ENCODE measurements at places on chromosomes 5 and 9.

- no peak for DNase-seq
Measured at GRCh38 chr5:60883229-60883628, 39.2 kb upstream of the ELOVL7 start.

DNA sequence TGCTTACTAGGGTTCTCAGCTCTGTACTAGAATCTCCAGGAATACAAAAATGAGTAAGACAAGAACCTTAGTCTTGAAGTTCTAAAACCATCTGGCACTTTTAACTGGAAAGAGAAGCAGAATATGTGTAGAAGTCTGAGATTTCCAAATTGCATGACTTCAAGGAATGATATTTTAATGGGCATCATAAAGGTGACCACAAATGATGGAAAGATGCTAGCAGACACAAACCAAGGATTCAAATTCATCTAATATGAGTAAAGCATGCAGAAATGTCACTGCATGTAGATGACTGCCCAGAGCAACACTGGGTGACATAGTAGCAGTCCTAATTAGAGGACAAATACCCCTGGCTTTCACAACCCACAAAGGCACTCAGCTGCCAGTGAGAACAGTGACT lies 117.2 kb downstream of the RPS23 start:
- no peak for DNase-seq

DNA sequence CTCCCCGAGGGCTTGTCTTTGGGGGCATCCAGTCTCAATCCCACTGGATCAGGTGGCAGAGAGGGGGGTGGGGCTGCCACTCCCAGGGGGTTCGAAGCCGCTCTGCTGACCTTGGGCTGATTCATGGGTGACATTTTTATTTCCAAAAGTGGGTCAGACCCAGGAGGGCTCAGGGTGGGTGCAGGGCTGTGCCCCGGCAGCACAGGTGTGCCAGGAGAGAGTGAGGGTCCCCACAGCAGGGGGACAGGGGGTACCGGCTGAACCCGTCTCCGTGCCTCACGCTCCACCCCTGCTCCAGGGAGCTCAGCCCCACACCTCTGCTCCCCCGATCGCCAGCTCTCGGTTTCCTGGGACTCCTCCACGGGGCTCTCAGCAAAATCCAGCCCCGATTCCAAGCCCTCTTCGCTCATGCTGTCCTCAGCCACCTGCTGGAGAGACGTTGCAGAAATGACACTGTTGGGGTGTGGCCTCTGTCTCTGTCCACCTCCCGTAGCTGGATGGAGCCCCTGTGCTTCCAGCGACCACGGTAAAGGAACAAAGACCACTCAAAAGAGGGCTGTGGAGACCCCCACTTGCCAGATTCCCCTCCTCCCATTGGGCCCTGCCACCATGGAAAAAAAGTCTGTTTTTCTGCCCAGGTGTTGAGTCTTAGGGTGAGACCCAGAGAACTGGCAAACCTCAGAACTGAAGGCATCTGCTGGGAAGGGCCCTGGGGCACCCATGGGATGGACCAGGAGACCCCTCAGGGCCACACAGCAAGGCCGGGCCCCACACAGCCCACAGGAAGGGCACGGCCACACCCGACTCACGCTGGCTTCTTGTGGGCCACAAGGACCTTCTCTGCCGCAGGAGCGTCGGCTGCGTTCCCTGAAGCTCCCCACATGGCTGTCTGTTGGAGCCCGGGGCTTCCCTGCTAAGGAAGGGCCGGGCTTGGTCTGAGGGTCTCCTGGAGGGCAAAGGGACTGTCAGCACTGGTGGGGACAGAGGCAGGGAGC lies 10.6 kb upstream of the QSOX2 start:
- DNase-seq: no peak

DNA sequence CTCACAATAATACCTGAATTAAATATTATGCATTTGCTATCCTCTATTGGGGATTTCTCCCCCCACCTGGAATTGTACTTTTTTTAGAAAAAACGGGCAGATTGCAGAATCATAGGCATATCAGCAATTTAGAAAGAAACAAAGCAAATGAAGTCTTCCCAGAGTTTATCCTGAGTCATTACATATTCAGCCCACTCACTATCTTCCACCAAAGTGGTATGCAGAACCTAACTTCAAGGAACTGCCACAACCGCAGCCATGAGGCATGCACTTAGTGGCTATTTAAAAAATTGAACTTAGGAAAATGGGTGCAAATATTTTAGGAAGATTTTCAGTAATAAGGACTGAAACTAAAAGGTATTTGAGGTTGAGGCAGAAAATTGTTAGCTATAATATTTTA lies 48.6 kb downstream of the UBAP1 start:
- no peak for DNase-seq

DNA sequence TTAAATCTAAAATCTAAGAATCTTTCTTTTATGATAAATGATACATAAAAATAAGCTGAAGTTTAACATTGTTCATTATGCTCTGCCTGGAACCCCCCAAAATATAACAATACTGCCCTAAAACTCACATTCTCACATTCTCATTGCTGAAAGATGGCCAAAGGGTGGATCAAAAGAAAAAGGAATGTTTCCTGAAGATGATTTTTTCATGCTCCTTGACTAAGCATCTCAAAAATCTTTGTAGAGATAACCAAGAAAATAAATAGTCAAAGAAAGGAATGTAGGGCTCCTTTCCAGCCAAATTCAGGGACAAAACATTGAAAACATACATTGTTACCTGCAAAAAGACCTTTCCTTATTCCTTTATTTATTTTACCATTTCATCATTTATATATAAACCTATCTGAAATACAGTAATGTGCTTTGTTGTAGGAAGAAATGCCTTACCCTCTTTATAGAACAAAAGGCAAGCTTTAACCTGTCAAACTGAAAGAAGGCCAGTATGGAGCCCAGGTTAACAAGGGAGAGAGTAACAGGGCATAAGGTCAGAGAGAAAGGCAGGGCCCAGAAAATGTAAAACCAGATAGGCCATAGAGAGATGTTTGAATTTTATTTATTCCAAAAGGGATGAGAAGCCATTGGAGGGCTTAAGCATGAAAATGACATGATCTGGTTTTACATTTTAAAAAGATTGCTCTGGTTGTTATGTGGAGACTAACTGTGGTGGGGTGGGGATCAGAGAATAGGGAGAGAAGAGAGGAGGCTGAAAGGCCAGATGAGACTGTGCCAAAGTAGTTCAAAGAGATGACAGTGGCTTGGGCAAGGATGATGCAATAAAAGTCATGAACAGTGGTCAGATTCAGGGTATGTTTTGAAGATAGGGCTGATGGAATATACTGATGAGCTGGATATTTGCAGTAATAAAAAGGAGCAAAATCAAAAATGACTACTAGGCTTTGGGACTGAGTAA lies 37.3 kb upstream of the CDK5RAP2 start:
- no peak for DNase-seq

DNA sequence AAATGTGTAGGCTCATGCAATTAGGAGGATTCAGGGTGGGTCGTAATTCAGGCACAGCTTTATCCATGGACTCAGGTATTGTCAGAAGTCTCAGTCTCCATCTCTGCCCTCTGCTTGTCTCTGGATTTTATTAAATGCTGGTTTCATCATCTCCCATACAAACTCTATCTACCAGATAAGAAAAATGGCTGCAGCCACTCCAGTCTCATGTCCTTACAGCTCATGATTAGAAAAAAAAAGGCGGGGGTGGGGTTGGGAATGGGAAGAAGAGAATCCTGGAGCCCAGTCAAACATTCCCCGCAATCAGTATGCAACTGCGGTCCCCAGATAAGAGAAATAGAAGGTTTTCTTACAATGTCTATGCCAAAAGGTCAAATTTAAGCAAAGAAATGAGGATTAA lies 7.6 kb upstream of the FBXO38 start:
- no peak for DNase-seq

- no peak for DNase-seq
Measured at GRCh38 chr9:2817999-2818803, 25.7 kb downstream of the PUM3 start.

DNA sequence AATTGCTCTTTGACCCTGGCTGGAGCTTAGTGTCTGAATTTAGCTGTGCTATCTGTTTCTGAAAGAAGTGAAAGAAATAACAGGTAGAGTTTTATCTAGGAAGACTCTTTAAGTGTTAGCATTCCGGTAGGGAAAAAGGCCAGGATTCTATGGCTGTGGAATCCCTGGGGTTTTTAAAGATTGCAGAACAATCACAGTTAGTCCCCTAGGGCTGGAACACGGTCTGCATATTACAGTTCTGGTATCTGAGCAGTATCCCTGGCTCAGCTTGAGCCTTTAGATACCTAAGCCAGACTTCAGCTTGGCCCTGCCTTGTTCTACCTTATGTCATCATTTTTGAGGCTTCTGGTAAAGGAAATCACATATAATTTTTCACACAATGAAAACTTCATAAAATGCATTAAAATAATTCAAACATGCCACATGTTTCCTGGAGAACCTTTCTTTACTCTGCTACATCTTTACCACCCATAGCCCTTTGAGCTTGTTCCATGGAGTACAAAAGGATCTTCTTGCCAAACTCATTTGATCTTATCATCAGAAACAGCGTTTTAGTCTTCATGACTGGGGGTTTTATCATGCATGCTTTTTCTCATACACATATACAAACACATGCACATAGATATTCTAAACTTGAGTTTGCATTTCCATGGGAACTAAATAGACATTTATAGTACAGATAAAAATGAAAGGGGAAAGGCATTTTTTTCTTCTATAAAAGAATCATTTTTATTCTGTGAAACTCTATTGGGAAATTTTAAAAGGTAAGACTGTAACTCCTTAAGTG lies 410.8 kb downstream of the CETN3 start:
- DNase-seq: no peak

DNA sequence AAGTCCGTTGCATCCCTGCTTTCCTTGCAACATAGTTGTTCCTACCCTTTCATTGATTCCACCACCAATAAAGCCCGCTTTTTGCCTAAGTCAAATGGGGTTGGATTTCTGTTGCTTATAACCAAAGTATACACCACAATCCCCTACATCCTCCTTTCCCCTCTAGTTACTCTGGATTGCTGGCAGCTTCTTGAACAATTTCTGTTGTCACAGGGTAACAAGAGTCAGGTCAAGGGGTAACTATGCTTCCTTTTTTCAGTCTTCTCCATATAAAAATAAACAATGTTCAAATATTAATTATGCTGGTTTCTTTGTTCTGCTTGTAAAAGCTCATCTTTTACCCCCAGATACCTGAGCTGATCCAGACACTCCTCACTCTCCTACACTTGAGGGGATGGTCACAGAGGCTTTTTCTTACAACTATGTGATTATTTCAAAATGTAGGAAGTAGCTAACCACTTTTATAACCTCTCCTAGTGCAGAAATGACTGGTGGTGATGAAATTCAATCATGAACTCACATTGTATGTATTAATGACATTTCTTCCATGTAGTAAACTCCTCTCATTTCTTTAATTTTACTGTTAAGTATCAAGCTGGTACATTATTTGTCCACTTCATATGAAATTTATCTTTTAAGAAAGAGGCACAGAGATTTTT lies 136.5 kb downstream of the SNX18 start:
- no peak for DNase-seq

GRCh38 chr5:123051206-123051605 lies 14.7 kb upstream of the PPIC start:
- DNase-seq: no peak

All from stimulated activated CD8-positive, alpha-beta memory T cell treated with anti-CD3 and anti-CD28 coated beads, Interleukin-7, amount 100 ng/mL, for 1 hour (primary cell).